Karpas-422 (cell line): ENCODE measurements at places on chromosomes 7 and 10. TPM values are rescaled to one million over a fixed set of nuclear protein-coding genes. Genes with fewer than 3 reads are reported as not detected.

The ZNF365 gene
- total RNA-seq = not detected in 2 replicates

GRCh38 chr7:114630201-114630990, 215.8 kb downstream of the FOXP2 start:
- no peak for DNase-seq

DNA sequence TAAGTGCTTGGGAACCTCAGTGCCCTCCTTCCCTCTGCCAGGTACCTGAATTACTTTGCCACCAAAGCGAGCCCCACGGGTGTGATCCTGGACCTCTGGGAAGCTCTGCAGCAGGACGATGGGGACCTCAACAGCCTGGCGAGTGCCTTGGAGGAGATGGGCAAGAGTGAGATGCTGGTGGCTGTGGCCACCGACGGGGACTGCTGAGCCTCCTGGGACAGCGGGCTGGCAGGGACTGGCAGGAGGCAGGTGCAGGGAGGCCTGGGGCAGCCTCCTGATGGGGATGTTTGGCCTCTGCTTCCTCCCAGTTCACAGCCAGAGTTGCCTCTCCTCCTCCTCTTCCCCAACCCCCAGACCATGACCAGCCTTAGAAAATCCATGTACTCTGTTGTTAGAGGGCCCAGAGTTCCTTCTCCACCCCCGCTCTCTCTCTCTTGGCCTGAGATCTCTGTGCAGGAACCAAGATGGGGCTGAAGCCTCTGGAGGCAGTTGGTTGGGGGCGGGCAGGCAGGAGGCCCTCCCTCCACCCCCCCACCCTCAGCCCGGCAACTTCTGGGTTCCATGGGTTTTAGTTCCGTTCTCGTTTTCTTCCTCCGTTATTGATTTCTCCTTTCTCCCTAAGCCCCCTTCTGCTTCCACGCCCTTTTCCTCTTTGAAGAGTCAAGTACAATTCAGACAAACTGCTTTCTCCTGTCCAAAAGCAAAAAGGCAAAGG, 19.8 kb upstream of the SLC29A3 start:
- DNase-seq = no peak

GRCh38 chr10:32956365-32957197, 1.4 kb downstream of the ITGB1 start:
- peak; percentile 76 for DNase-seq

DNA sequence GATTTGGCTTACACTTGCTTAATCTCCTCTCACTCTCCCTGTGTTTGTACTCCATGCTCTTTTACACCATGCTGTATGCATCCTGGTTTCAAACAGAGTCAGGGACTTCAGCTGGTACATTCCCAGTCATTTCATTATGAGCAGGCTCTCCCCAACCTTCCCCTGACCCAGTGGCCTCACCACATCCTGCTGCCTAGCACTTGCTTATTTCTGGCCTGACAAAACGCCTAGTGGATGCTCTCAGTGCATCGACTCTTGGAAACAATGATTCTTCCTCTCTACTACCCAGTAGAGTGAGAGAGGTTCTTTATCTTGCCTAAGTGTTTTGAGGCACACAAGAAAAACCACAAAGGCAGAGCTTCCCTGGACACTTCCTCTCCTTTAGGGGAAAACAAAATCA, 63.4 kb downstream of the CAV1 start:
- DNase-seq = no peak

DNA sequence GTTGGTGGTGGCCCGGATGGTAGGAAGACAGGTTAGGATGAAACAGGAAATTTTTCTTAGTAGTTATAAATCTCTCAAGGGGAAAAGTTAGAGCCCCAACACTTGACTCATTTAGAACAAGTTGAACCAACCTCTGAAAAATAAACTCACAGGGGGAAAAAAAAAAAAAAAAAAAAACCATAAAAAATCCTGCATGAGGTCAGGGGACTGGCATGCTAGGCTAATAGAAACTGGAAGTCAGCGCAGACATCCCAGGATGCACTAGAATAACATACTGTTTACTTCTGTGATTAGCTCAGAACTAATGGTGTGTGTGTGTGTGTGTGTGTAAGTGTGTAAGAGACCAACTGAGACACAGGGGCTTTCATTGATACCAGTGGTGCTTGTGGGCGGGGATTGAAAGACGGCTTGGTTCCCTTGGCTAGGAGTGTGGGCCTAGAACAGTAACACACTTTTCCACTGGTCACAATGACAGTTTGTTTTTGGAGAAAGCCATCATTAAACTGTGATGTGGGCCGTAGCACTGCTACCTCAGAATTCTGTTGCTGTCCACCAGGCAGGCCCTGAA, 491.6 kb upstream of the GALNT17 start:
- DNase-seq = no peak

- DNase-seq = peak; percentile 79
Observed at GRCh38 chr10:74058658-74059057, 60.7 kb downstream of the VCL start.

DNA sequence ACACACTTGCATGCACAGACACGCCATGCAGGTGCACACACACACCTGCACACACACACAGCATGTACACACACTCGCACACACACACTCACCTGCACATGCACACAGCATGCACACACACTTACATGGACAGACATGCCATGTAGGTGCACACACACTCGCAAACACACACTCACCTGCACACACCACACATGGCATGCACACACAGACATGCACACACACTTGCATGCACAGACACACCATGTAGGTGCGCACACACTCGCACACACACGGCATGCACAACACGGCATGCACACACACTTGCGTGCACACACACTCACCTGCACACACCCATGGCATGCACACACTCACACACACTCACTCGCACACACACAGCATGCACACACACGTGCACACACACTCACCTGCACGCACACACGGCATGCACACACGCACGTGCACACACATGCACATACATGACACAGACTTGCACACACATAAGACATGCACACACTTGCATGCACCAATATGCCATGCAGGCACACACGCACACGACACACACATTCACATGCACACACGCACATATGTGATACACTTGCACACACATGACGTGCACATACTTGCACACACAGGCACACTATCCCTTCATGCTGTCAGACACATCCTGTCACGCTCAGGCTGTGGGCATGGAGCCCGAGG, 56.8 kb downstream of the INSIG1 start:
- DNase-seq = no peak

- peak; percentile 73 for DNase-seq
Observed at GRCh38 chr7:518630-519483, 789 bp downstream of the PDGFA start.

DNA sequence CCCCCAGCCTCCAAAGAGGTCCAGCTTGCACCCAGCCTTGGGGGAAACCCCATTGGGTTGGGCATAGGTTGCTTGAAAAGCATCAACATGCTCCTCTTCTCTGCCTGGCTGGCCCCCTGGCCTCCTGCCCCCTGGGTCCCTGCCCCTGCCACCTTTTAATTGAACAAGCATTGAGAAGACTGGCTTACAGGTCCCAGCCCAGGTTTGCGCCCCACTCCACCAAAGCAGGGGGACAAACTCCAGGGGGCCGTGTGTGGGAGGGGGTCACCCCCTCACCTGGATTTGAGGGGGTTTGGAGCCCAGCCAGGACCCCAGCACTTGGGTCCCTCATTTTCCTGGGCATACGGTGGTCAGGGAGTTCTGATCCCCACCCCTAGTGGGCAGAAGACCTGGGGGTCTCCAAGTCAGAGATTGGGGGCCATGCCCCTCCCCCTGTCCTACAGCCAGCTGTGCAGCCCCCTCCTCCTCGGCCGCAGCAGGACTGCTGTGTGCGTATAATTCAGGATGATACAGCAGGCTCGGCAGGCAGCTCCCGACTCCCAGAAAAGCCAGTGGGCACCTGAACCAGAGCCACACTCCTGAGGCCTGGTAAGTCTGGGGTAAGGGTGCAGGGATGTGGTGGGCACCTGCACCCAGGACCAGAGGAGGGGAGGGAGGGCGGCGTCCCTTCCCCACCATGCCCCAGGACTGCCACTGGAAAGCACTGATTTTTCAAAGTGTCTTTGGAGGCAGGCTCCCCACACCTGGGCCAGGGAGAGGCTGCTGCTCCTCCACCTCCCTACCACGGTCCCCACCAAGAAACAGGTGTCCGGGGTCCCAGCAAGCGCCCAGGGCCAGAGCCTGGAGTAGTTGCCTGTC, 1.7 kb downstream of the ELFN1 start:
- DNase-seq = no peak

GRCh38 chr10:26025523-26025922, 91.5 kb downstream of the MYO3A start:
- DNase-seq = no peak

DNA sequence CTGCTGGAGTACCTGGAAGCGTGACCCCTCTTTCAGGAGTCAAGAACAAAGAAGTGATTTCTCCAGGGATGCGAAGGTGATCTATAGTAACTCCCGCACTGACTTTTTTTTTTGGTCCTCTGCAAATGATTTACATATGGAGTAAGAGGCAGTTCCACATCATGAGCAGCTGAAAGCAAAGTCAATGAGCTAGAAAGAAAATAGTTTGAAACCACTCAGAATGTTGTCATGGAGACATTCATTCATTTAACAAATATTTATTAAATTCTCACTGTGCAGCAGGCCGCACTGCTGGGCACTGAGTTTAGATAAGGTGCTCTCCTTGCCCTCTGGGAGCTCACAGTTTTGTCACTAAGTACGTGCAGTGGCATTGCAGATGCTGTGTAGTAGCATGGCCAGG, 206.7 kb downstream of the CAMK1D start:
- no peak for DNase-seq

DNA sequence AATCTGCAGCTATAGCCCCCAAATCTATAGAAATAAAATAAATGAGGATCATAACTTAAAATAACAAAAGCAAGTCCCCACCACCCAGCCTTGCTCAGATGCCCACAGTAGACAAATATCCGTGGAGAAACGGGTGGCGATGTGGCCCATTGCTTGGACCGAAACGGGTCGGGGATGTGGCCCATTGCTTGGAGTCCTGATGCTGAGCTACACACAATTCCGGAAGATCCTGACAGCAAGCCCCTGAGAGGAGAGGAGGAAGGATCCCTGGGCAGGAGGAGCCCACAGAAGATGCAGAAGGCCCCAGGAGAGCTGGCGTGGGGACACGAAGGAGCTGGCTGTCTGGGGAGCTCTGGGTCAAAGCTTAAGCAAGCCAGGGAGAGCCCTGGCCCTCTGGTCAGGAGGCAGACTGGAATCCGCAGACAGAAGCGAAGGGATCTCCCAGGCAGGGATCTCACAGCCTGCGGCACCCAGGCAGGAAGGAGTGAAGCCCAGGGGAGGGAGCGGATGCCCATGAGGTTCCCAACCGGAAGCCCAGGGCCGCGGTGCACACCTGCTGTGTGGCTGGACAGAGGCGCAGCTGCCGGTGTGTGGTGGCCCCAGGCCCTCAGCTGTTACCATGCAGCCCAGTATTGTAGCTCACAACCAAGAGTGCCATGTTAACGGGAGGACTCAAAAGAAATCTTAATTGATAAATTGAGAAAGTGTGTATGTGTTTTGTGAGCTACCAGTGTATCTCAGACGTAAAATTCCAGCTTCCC, 138.8 kb downstream of the ADARB2 start:
- no peak for DNase-seq

The SVOPL gene
- not detected in 2 replicates for total RNA-seq

GRCh38 chr10:26574783-26575182, 122.7 kb upstream of the PDSS1 start:
- peak; percentile 59 for DNase-seq

The VWC2 gene
- total RNA-seq = not detected in 2 replicates

GRCh38 chr10:44619521-44619920, 234.6 kb upstream of the CXCL12 start:
- DNase-seq = no peak

DNA sequence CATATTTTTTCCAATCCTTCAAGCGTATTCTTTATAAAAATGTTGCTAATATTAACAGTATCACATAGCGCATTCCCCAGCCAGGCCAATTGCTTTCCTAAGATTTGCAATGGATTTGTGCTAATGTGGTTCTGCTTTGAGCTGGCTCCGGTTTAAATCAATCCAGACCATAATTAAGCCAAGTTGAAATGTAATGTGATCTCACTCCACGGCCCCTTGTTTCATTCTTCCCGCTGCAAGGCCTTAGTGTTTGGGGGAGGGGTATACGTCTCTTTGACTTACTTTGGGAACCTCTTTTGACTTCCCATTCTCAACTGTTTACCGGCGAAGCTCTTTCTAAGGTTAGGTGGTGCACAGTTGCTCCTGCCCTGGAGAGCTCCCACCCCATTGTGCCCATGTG, 86.4 kb downstream of the PRPF18 start:
- no peak for DNase-seq

DNA sequence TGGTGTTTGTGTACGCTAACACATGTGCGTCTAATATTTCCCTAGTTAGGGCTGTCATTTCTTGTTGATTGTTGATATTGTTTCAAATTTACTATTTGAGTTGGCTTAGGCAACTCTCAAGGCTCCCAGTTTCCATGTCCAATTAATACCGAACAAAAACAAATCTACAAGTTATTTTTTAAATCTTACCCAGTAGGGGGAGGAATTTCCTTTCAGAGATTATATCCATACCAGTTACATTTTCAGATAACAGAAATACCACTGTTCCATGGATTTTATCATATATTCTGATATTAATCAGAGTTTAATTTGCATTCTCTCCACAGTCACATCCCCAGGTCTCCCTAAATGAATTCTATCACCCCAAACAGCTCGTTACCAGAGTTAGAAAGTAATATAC, 7.2 kb upstream of the AKR1B10 start:
- no peak for DNase-seq

DNA sequence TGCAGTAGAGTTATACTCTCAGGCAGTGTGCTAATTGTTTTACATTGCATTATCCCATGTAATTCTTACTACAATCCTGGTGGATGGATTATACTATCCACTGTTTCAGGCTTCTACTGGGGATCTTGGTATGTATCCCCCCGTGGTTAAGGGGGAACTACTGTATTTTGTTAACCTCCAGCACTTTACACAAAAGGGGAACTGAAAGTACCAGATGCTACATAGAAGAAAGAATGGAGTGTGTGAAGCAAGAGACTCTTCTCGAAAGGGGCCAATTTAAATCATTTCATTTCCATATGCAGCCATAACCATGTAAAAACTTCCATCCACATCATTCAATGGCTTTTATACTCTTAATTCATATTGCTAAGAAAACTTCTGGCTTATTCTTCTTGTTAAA, 69.4 kb downstream of the C1GALT1 start:
- peak; percentile 93 for DNase-seq

DNA sequence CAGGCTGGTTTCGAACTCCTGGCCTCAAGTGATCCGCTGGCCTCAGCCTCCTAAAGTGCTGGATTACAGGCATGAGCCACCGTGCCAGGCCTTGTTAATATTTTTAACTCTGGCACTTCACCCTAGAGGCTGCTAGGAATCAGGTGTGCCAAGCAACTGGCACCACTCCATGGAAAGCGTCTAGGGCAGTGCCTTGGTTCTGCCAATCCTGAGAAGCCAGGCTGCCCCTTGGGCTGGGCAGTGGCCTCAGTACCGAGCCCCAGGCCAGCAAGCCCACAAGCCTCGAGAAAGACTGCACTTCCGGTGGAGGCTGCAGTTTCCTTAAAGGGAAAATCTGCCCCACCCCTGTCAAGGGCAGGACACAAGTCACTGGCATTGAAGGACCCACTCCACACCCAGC, 11.3 kb downstream of the ALKBH4 start:
- no peak for DNase-seq

DNA sequence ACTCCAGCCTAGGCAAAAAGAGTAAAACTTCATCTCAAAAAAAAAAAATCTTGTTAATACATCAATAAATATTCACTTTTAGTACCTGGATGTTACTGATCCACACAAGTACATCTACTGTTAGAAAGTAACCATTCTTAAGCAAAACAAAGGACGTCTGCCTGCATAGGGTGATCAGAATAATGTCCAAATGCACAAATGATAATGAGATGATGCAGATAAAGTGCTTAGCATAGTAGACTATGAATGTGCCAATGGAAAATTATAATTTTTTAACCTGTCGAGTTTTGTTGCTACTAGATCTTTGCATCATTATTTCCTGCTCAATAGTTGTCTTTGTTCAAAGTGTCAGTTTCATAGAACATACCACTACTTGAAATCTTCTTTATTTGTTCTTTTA, 109.6 kb upstream of the IMMP2L start:
- no peak for DNase-seq
